ENCODE measurements at places on chromosomes 2 and 18.

DNA sequence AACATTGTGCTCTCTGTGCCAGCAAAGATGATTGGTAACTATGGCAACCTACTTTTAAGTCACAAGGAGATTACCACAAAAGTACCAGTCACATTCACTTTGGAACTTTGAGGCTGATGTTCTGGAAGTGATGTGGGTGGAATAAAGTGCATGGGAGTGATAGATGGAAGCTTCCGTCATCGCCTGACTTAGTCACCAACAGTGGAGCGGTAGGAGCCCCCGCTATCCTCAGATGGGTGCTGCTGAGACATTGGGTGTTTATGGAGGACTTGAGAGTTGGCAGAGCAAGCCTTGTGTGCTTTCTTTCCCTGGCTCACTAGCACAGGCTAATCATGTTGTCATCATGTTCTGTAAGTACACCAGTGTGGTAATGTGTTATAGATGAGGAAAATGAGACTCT is 4.6 kb downstream of the PPP1R7 start:
- DNase-seq, result no peak

GRCh38 chr2:7904319-7904718 is 777.5 kb upstream of the ID2 start:
- no peak for DNase-seq

- DNase-seq, result no peak
Measured at GRCh38 chr2:213806125-213806726, 522.0 kb downstream of the SPAG16 start.

DNA sequence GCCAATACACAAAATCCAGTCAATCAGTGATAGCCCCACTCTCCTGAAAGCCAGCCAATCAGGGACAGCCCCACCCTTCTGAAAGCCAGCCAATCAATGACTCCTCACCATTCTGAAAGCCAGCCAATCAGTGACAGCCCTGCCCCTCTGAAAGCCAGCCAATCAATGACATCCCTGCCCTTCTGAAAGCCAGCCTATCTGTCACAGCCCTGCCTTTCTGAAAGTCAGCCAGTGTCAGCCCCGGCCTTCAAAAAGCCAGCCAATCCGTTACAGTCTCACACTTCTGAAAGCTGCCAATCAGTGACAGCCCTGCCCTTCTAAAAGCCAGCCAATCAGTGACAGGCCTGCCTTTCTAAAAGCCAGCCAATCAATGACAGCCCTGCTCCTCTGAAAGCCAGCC is 95.9 kb upstream of the HDAC4 start:
- DNase-seq, result no peak

- no peak for DNase-seq
Measured at GRCh38 chr2:54872780-54873179, 149.3 kb downstream of the EML6 start.

- DNase-seq, result no peak
Measured at GRCh38 chr2:61733563-61733962, 120.3 kb downstream of the FAM161A start.

DNA sequence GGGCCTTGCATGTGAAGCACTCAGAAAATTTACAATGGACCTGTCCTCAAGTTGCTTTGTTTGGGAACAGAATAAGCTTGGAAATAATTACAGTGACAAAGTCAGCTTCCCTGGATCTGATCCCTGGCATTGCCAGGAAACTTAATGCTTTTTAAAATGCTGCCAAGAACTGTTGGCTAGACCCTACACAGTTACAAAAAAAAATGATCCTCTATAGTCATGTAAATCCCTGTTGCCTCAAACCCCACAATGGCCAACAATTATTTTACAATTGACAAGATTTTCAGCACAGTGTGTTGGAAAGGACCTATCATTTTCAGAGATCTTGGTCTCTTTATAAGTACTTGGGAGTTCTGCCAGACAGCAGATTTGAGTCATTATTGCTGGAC is 470.4 kb upstream of the ACVR2A start:
- DNase-seq, result no peak

DNA sequence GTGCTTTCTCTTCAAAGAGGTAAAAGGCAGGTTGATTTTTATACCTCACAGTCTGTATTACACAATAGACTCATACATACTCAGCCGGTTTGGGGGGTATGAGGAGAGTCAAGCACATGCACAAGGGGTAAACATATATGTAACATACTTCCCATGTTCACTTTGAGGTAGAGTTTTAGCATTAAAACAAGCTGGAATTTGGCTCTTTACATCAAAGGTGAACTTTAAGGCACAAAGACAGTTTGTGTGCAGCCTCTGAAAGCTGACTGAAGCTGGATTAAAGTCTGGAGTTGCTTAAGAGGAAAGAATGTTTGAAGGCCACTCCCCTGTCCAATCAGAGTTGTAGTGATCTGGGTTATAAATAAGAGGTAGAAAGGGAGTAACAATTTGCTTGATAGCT is 282.0 kb downstream of the DPP10 start:
- no peak for DNase-seq

GRCh38 chr18:63773551-63773950 is 1.7 kb upstream of the SERPINB7 start:
- no peak for DNase-seq

GRCh38 chr18:40851014-40851429 is 1104.0 kb upstream of the PIK3C3 start:
- no peak for DNase-seq

DNA sequence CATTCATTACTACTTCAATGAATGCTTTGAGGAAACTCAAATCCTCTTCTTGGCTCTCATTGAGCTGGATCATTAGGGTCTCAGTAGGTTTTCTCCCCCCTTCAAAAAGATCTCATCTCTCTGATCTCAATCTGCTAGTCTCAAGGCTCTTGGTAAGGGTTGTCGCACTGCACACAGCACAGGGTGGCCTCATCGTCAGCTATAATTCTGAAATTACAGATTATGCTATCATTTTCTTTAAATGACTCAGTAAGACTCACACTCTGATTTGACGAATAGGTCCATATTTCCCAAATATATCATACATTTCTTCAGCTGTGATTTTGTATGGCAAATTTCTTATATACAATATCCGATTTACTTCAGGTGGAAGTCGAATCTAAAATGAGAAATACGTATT is 2.3 kb downstream of the SF3B6 start:
- DNase-seq, result no peak

DNA sequence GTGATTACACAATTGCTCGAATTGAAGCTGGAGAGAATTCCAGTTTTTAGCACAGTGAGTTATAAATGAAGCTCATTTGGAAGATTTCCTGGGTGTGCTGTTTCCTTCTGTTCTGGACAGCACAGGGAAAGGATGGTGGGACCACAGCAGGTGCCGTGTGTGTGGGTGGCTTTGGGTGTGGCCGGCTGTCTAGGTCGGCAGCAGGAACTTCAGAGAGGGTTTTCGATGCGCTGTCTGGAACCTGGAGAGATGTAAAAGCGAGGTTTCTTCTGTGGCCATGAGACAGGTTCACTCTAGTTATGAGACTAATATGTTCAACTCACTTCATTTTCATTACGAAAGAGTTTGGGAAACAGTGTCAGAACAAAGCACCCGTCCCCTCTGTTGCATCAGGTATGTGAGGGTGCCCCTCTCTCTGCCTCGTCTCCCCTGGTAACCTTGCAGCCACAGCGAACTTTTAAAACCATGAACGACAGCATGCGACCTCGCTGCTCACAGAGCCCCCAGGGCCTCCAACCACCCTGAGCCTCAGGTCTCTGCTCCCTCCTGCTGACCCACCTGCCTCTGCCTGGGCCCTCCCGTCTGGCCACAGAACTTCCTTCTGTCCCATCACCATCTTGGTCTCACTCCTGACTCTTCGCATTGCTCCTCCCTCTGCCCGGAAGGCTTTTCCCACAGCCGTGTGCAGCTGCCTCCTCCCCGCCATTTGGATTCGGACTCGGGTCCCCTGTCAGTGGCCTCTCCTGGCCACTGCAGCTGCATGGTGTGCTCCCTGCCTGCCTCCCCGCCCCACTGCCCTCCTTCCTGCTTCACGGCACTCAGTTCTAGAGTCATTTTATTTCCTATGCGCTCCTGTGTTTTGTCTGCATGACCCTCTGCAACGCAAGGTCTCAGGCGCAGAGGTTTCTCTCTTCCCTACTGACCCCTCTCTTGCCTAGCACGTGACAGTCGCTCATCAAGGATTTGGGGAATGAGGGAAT is 151.2 kb downstream of the NDUFA10 start:
- DNase-seq, result no peak

DNA sequence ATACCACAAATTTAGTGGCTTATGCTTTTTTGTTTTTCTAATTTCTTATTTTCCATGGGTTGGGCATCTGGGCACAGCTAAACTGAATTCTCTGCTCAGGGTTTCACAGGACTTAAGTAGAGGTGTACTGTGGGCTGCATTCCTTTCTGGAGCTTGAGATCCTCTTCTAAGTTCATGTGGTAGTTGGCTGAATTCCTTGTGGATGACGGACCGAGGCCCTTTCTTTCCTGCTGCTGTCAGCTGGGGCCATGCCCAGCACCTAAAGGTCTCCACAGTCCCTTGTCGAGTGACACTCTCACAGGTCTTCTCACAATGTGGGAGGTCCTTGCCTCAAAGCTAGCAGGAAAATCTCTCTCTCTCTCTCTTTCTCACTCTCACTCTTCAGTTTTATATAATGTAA is 433.5 kb upstream of the LRATD1 start:
- no peak for DNase-seq

DNA sequence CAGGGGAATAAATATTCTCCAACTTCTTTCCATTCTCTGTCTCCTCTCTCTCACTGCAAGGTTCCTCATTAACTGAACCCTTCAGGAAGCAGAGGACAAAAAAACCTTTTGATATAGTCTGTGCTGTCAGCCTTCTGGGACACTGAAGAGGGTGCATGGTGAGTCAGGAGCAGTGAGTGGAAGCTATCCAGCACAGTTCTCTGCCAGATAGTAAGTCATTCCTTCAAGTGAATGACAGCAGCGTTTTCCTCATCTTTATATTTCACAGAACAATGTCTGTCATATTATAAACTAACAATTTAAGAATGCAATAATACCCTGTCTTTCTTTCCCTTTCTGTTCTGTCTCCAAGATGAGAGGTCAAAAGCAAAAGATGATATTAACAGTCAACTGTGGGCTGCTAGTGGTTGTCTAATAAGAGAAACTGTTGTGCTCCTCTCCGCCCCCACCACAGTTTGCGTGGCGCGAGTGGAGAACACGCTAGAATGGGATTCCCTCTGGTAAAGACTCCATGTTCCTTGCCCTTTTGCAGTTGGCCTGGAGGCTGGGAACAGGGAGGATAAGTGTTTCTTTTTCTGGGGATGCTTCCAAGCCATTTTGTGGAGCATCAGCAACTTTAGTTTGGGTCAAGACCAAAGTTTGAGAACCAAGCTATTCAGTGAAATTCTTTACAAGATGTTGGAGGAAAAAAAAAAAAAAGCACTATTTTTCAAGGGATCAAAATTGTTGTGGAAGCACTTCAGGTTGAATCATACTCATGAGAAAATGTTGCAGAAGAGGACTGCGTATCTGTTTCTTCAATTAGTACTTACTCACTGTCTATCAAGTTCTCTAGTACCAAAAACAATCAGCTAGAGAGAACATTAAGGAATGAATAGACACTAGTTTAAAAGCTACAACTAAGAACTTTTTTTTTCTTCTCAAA is 430.2 kb downstream of the SETBP1 start:
- no peak for DNase-seq

GRCh38 chr2:211875488-211875887 is 663.1 kb downstream of the ERBB4 start:
- DNase-seq, result no peak

- DNase-seq, result no peak
Measured at GRCh38 chr2:20615466-20616241, 35.2 kb downstream of the HS1BP3 start.

DNA sequence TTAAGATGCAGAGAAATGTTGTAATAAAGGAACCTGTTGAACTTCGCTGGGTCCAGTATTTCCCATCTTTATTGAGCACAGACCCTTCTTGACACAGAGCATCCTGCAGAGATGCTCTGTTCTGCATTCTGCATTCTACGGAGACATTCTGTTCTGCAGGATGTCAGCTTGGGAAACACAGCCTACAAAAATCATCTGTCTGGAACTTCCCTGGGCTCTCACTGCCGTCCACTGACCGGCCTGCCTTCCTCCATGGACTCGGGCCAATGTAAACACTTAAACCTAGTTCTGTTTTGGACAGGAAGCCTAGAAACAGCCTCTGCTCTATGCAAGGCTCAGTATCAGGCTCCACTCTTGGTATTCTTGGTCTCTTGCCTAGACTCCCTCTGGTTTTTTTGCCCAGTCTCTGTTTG is 90.0 kb upstream of the PPP1CB start:
- no peak for DNase-seq

- peak; percentile 33 for DNase-seq
Measured at GRCh38 chr2:202375033-202375608, 1.0 kb upstream of the BMPR2 start.

DNA sequence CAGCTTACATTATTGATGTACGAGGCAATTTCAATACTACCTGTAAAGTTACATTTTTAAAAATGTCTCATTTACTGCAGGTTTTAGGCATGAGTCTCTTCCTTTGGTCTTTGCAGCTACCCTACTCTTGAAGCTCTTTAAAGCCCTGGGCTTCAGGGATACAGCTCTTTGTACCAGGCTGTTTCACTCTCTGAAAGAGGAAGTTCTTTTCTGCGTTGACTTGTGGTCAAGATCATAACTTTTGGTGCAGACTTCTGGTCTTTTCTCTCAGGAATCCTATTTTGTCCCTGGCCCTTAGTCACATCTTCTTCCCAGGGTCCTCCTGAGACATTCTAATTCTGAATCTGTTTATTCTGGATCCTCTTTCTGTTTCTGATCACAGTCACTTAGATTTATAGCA is 16.6 kb upstream of the HRH4 start:
- no peak for DNase-seq

DNA sequence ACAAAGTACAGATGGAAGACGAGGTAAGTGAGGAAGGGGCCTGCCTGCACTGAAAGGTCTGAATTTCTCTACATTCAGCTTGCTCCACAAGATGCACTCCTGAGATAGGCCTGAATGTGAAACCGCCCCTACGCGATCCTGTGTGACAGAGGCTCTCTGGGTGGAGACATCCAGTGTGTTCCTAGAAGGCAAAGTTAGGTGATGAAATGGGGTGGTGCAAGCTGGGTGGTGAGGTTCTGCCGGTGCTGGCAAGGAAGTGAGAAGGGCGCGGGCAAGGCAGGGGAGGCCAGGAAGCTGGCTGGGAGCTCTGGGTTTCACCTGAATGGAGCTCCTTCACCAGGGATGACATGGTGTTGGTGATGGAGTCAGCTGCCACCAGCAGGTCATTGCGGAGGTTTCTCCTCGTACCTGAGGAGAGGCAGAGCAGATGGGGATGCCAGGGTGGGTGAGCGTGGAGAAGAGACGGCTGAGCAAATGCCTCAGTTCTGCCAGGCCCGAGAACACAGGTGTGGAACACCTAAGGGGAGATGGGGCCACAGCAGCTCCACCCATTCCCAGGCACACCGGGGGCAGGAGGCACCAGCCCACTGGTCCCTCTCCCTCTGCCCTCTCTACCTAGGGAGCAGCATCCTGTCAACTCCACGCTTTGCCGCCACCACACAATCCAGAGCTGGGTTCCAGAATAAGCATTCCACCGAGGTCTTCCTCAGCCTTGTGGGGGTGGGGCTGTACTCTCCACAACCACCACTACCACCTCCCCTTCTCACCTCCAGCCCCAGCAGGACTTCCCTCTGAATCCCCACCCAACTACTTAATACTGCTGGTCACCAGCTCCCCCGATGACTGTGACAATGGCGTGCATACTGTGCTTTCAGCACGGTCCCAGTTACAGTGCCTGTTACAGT is 45.5 kb upstream of the DNMT3A start:
- no peak for DNase-seq

- DNase-seq, result no peak
Measured at GRCh38 chr2:2328848-2329247, 2.2 kb downstream of the MYT1L start.

- DNase-seq, result no peak
Measured at GRCh38 chr2:13067508-13067907, 350.8 kb downstream of the TRIB2 start.

- DNase-seq, result no peak
Measured at GRCh38 chr2:102502576-102502975, 29.6 kb downstream of the SLC9A4 start.

- no peak for DNase-seq
Measured at GRCh38 chr2:197556456-197556855, 40.6 kb downstream of the MOB4 start.
